Glomerular endothelial cell (primary cell): ENCODE measurements at places on chromosomes 2 and 18. TPM values are rescaled to one million over a fixed set of nuclear protein-coding genes. Genes with fewer than 3 reads are reported as not detected.

The PPM1G gene
- total RNA-seq, result 91.9 and 98.8 TPM in 2 replicates

The IMMT gene
- total RNA-seq, result 72.7 and 85.3 TPM in 2 replicates

The AMER3 gene
- not detected in 2 replicates for total RNA-seq

The NAT8 gene
- not detected in 2 replicates for total RNA-seq
